Esophagus squamous epithelium (tissue), 5 donors: ENCODE measurements at places on chromosomes 7 and 10. TPM values are rescaled to one million over a fixed set of nuclear protein-coding genes. Genes with fewer than 3 reads are reported as not detected.

- H3K27me3 ChIP-seq, result peaks cover 31% of the 10 kb centered on the region
- no peak overlapping the region for H3K27ac ChIP-seq
- peaks cover 5% of the 10 kb centered on the region for H3K4me1 ChIP-seq
- no peak for DNase-seq
These were observed 5.3 kb upstream of the SFRP5 start for GRCh38 chr10:97777143-97777542.

DNA sequence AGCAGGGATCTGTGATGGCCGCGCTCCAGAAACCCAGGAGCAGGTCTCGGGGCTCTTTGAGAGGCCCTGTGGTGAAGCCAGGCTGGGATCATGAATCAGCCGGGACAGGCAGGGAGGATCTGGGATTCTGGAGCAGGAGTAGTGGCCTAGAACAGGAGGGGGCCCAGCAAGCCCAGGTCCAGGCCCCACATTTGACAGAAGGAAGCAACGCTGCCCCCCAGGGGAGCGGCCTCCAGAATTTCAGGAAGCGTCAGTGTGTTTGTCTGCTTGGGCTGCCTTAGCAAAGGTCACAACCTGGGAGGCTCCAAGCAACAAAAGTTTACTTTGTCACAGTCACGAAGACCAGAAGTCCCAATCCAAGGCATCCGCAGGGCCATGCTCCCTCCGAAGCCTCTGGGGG lies 36.8 kb downstream of the CLRN3 start:
- H3K36me3 ChIP-seq, result no peaks in the 10 kb centered on the region
- no peak overlapping the region for H3K4me3 ChIP-seq
- H3K27ac ChIP-seq, result no peak overlapping the region
- H3K4me1 ChIP-seq, result no peaks in the 10 kb centered on the region

- no peaks in the 10 kb centered on the region for H3K27me3 ChIP-seq
- H3K36me3 ChIP-seq, result peaks cover 10% of the 10 kb centered on the region
- peak overlapping the region; percentile 99 for H3K27ac ChIP-seq
- H3K4me1 ChIP-seq, result peaks cover 67% of the 10 kb centered on the region
- peak overlapping the region; percentile 85 for H3K4me3 ChIP-seq
These were observed 2.5 kb downstream of the TRIM8 start for GRCh38 chr10:102646610-102647442.

DNA sequence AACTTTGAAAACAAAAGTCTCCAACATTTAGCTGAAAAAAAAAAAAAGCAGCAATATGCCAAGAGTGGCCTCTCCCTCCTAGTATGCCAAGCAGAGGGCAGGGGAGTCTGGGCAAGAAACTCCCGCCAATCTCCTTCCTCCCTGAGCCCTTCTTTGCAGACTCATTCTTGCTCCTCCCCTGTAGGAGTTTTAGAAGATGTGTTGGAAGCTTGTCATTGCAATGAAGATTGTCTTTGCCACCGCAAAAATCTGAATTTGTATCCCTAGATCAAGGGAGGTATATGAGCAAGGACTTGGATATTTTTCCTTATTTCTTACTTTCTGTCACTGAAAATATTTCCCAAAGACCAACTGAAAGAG lies 2.6 kb upstream of the TNS3 start:
- no peak overlapping the region for H3K27ac ChIP-seq
- H3K4me3 ChIP-seq, result no peak overlapping the region
- no peaks in the 10 kb centered on the region for H3K27me3 ChIP-seq

DNA sequence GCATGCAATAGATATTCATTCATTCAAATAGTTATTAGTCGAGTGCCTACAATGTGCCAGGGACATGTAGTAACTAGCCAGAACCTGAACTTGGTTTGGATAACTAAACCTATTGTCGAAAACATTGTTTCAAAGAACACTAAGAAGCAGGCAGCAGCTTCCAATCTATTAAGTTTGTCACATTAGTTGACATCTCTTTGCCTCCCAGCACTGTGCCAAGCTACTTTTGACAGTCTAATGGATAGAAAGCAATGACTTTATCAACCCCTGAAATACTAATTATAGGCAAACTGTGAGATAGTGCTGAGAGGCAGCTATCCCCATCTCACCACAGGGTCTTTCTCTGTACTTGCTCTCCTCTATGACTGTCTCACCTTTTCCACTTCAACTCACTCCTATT lies 22.4 kb upstream of the RELN start:
- no peak overlapping the region for H3K4me3 ChIP-seq
- H3K4me1 ChIP-seq, result no peaks in the 10 kb centered on the region
- H3K27me3 ChIP-seq, result no peaks in the 10 kb centered on the region

GRCh38 chr7:96708872-96709271 lies 774 bp downstream of the SEM1 start:
- peak overlapping the region; percentile 96 for H3K27ac ChIP-seq
- no peaks in the 10 kb centered on the region for H3K27me3 ChIP-seq
- no peaks in the 10 kb centered on the region for H3K36me3 ChIP-seq
- no peak for DNase-seq
- H3K4me3 ChIP-seq, result peak overlapping the region; percentile 93

- peak overlapping the region; percentile 25 for H3K27ac ChIP-seq
- H3K4me3 ChIP-seq, result no peak overlapping the region
- H3K4me1 ChIP-seq, result peaks cover 22% of the 10 kb centered on the region
These were observed 155.3 kb downstream of the PLXDC2 start for GRCh38 chr10:19971343-19972052.

DNA sequence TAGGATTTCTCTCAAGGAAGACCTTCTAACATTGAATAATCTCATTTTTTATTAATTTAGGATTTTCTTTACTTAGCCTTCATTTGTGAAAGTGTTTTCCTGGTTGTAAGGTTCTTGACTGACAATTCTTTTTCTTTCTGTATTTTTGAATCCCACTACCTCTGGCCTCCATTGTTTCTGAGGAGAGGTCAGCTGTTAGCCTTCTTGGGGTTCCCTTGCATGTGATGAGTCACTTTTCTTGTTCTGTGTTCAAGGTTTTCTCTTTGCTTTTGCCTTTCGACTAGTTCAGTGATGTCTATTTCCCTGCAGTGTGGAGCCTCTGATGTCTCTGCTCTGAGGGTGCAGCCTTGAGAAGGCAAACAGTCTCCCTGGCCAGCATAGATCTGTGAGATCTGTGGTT lies 304.1 kb upstream of the ZNF32 start:
- no peak for DNase-seq
- H3K27me3 ChIP-seq, result no peaks in the 10 kb centered on the region
- H3K27ac ChIP-seq, result no peak overlapping the region
- H3K36me3 ChIP-seq, result no peaks in the 10 kb centered on the region
- no peak overlapping the region for H3K4me3 ChIP-seq

GRCh38 chr10:133269367-133269766 lies 7.3 kb downstream of the ADAM8 start:
- H3K4me1 ChIP-seq, result peaks cover 17% of the 10 kb centered on the region
- no peak for DNase-seq
- H3K36me3 ChIP-seq, result peaks cover 6% of the 10 kb centered on the region
- H3K4me3 ChIP-seq, result no peak overlapping the region
- no peaks in the 10 kb centered on the region for H3K27me3 ChIP-seq

DNA sequence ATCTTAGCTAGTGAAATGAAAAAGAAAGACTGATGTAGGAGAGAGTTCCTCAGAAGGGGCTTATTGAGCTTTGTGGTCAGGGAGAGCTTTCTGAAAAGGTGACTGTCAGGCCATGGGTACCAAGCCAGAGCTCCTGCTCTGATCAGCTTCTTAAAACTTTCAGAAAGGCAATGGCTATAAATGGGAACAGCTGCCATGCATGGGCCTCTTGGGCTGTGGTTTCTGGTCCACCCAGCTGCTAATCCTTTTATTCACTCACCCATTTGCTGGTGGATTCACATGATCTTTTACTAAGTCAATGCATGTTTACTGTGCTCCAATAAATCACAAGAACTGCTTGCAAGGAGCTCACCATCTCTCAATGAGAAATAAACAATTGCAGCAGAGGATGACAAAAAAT lies 60.1 kb upstream of the ZPBP start:
- no peaks in the 10 kb centered on the region for H3K27me3 ChIP-seq
- H3K36me3 ChIP-seq, result no peaks in the 10 kb centered on the region
- DNase-seq, result no peak
- no peak overlapping the region for H3K27ac ChIP-seq
- no peak overlapping the region for H3K4me3 ChIP-seq

GRCh38 chr10:112509558-112510291 lies 62.7 kb downstream of the VTI1A start:
- no peaks in the 10 kb centered on the region for H3K4me1 ChIP-seq
- H3K36me3 ChIP-seq, result no peaks in the 10 kb centered on the region
- no peak overlapping the region for H3K4me3 ChIP-seq
- DNase-seq, result no peak
- no peaks in the 10 kb centered on the region for H3K27me3 ChIP-seq

- H3K27ac ChIP-seq, result no peak overlapping the region
- DNase-seq, result no peak
- no peaks in the 10 kb centered on the region for H3K4me1 ChIP-seq
- H3K27me3 ChIP-seq, result no peaks in the 10 kb centered on the region
These were observed 196.0 kb upstream of the TMEM72 start for GRCh38 chr10:44715136-44715535.

DNA sequence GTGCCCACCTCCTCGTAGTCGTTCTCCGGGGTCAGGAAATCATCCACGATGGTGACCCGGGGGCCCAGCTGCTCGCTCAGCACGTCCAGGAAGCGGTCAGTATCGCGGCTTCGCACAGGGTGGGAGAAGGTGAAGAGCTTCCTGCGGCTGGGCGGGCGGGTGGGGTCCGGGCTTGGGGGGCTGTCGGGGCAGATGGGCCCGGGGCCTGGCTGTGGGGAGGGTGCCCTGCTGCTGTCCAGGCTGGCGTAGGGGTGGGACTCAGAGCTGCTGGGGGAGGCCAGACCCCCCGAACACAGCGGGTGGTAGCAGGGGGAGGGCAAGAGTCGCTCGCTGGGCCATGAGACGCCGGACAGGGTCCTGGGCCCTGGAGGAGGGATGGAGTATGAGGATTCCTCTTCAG lies 42.3 kb downstream of the GRID2IP start:
- no peaks in the 10 kb centered on the region for H3K36me3 ChIP-seq
- no peak overlapping the region for H3K27ac ChIP-seq
- H3K4me3 ChIP-seq, result no peak overlapping the region
- DNase-seq, result no peak
- no peaks in the 10 kb centered on the region for H3K27me3 ChIP-seq

DNA sequence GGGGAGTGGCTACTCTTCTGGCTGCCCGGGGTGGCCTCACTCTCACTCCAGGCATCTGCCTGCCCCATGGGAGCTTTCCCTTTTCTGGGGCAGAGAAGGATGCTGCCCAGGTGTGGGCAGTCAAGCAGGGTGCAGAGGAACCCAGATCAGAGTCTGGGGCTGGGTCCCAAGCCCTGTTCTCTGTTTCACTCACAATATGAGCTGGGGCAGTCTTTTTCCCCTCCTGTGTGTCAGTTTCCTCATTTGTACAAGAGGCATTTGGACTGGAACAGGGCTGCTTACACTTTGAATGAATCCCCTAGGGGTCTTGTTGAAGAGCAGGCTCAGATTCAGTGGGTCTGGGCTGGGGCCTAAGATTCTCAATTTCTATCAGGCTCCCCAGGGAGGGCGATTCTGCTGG lies 38.4 kb upstream of the AQP1 start:
- H3K4me3 ChIP-seq, result no peak overlapping the region
- H3K27me3 ChIP-seq, result no peaks in the 10 kb centered on the region
- peaks cover 8% of the 10 kb centered on the region for H3K36me3 ChIP-seq
- no peaks in the 10 kb centered on the region for H3K4me1 ChIP-seq

- no peak overlapping the region for H3K27ac ChIP-seq
- H3K4me3 ChIP-seq, result no peak overlapping the region
- peaks cover 9% of the 10 kb centered on the region for H3K4me1 ChIP-seq
These were observed 8.4 kb downstream of the CPA2 start for GRCh38 chr7:130274983-130275591.

- H3K27ac ChIP-seq, result no peak within 1 kb of the TSS
- no peaks in the 10 kb centered on the region for H3K27me3 ChIP-seq
- H3K36me3 ChIP-seq, result no peaks in the 10 kb centered on the region
- H3K4me1 ChIP-seq, result no peaks in the 10 kb centered on the region
- H3K4me3 ChIP-seq, result no peak within 1 kb of the TSS
- no peak for DNase-seq
These were observed at the start of gene SVOPL for GRCh38 chr7:138700857-138701536. SVOPL (minus strand) TSS chr7:138701362; CDS start chr7:138679045, 22,317 bp downstream.

GRCh38 chr7:93374345-93374940 lies 142.3 kb downstream of the VPS50 start:
- H3K27me3 ChIP-seq, result no peaks in the 10 kb centered on the region
- no peak overlapping the region for H3K4me3 ChIP-seq
- H3K36me3 ChIP-seq, result no peaks in the 10 kb centered on the region
- no peaks in the 10 kb centered on the region for H3K4me1 ChIP-seq

- no peak overlapping the region for H3K27ac ChIP-seq
- no peak overlapping the region for H3K4me3 ChIP-seq
- DNase-seq, result no peak
- H3K36me3 ChIP-seq, result no peaks in the 10 kb centered on the region
- no peaks in the 10 kb centered on the region for H3K4me1 ChIP-seq
- no peaks in the 10 kb centered on the region for H3K27me3 ChIP-seq
These were observed 41.8 kb downstream of the CPED1 start for GRCh38 chr7:121030308-121030707.

DNA sequence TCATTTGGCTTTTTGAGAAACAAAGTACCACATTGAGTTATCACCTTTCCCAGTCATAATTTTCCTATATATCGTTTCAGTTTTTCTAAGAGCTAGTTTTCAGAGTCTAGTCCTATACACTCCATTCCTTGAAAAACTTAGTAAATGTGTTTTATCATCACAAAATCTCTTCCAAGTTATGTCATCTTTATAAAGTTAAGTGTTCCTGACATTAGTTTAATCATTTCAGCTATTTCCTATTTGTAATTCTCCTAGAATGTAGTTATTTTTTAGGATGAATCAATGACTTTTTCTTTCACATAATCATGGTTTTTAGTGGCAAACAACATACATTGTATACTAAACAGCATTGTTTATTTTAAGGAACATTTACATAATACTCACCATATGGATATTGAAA lies 191.7 kb upstream of the BET1 start:
- no peak overlapping the region for H3K4me3 ChIP-seq
- no peak overlapping the region for H3K27ac ChIP-seq
- no peaks in the 10 kb centered on the region for H3K27me3 ChIP-seq
- no peaks in the 10 kb centered on the region for H3K4me1 ChIP-seq
- DNase-seq, result no peak
- no peaks in the 10 kb centered on the region for H3K36me3 ChIP-seq

DNA sequence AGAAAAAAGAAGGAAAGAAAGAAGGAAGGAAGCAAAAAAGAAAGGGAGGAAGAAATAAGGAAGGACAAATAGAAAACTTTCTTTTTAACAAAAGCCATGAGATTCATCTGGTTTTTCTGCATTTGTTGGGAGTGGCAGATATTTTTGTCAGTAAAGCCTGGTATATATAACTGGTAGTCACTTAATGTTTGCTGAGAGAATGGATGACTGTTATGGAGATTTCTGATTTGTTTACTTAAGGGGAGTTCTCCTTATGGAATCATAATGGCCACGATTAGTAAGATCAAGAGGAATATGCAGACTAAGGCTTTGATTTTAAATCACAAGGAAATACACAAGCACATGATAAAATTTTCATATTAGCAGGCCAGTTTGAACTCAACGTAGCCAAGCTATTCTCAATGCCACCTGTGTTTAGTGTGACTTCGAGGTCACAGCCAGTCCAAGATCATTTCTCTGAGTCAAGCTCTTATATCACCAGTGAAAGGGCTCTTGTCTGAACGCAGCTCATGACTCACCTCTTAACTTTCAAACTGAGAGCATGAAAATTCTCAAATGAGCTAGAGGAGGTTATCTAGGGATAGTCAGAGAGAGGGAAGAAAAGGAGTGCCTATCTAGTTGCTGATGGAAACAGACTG lies 445.1 kb upstream of the ZMIZ1 start:
- H3K4me1 ChIP-seq, result peaks cover 8% of the 10 kb centered on the region
- no peaks in the 10 kb centered on the region for H3K27me3 ChIP-seq
- no peak for DNase-seq
- H3K36me3 ChIP-seq, result no peaks in the 10 kb centered on the region
- H3K27ac ChIP-seq, result peak overlapping the region; percentile 73

The CLCN1 gene
- total RNA-seq, result 0.91 TPM

The GIMAP7 gene
- total RNA-seq, result 18.1 TPM

The C7orf33 gene
- total RNA-seq, result not detected

The PPP1R3C gene
- total RNA-seq, result 49.6 TPM

The ABCB4 gene
- not detected for total RNA-seq

The APBB1IP gene
- 1.6 TPM for total RNA-seq

The CEP55 gene
- total RNA-seq, result 21.2 TPM

The IGF2BP3 gene
- 6.6 TPM for total RNA-seq

The PILRB gene
- total RNA-seq, result 38.1 TPM
